ENCODE measurements at places on chromosomes 7 and 10. TPM values are rescaled to one million over a fixed set of nuclear protein-coding genes. Genes with fewer than 3 reads are reported as not detected.

INSYN2A gene
- not detected for total RNA-seq

ANKRD30A gene
- total RNA-seq: not detected

CDHR3 gene
- total RNA-seq: 3.7 TPM

ARHGAP22 gene
- 1.1 TPM for total RNA-seq

SEC61A2 gene
- total RNA-seq: 9.5 TPM

FGFBP3 gene
- 1.9 TPM for total RNA-seq

MYH16 gene
- not detected for total RNA-seq

CCDC146 gene
- 1.9 TPM for total RNA-seq

LMOD2 gene
- not detected for total RNA-seq

SFTPD gene
- not detected for total RNA-seq

WNT16 gene
- total RNA-seq: not detected

APBB1IP gene
- total RNA-seq: not detected

TAS2R3 gene
- 1.7 TPM for total RNA-seq

FAM25G gene
- total RNA-seq: not detected

NAT16 gene
- not detected for total RNA-seq

OR6B1 gene
- total RNA-seq: not detected

TFEC gene
- total RNA-seq: not detected

LRRN3 gene
- 0.73 TPM for total RNA-seq

MGAM2 gene
- total RNA-seq: not detected

STOX1 gene
- total RNA-seq: under 0.01 TPM

AEBP1 gene
- total RNA-seq: 33.0 TPM

CCL26 gene
- total RNA-seq: not detected

Measured in melanocyte of skin (primary cell).